NCI-H526 treated with DMSO at 0.1 percent for 48 hours (cell line): ENCODE measurements at places on chromosomes 7 and 10.
A peak's percentile ranks its signal among the peaks of the same experiment; 100 is the strongest.

DNA sequence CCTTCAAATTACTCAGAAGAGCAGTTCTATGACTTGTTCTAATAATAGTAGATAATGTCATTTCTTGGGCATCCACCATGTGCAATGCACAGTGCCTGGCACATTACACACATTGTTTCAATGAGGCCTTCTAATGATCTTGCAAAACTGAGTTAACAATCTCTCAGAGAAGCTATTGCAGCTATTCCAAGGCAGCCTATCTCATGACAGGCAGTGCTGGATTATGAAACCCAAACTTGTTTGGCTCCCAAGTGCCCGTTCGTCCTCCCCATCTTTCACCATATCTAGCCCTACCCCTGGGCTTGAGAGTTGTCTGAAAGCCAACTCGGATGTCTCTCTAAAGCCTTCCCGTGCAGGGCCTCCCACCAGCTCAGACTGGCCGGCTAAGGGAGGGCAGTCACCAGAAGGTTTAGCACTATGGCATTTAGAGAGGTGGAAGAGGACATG lies 405.1 kb downstream of the PLXNA4 start:
- DNase-seq, result no peak

- peak; percentile 28 for DNase-seq
These were observed 60.8 kb downstream of the DLG5 start for GRCh38 chr10:77865580-77866324.

DNA sequence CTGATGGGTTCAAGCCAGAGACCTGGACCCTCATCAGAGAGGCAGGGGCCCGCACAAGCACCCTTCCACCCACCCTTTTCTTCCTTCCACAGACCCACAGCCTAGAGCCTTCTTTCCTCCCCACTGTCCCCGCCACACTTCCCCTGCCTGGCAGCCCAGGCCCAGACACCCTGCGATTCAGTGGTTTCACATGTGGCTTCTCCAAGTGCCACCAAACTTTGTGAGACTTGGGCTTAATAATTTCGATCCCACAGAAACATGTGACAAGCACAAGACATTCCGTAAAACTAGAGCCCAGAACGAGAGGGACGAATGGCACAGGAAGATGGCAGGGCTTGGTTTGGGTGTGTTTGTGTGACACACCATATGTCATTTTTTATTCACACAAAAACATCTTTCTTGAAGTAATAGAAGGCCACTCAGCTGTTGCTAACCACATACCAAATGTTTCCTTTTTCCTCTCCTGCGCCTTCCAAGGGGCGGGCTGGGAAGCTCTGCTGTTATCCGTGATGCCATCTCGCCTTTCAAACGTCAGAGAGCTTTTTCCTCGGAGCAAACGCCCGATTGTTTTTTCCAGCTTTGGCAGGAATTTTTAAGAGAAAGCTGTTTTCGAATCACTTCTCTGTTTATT lies 162.9 kb downstream of the GRK5 start:
- DNase-seq, result no peak

- DNase-seq, result no peak
These were observed 286.6 kb upstream of the MAGI2 start for GRCh38 chr7:79740076-79740475.

GRCh38 chr10:122307669-122308416 lies 36.7 kb downstream of the BTBD16 start:
- no peak for DNase-seq

- DNase-seq, result no peak
These were observed 52.0 kb downstream of the P4HA1 start for GRCh38 chr10:73044378-73045285.

DNA sequence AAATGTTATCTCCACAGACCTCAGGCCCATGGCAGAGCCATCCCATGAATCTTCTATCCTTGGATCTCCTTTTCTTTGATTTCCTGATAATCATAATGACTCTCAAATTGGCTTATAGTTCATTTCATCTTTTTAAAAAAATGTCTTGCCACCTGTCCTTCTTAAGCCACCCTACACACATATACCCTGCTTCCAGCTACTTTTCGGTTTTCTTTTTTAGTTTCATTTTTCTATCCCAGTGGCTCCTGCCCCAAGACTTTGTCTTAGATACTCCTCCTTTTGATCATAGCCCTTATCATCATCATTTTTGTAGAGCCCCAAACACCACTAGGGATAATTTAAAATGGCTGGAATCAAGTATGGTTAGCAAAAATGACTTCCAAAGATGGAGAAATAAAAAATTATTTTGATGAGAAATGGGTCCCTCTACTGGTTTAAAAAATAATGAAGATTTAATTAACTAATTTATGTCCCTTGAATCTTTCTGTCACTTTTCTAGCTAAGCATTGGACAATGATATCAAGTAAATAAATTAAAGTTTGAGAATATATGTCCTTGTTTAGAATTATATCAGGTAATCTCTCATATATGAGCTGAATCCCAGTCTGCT lies 277.3 kb upstream of the SEMA3D start:
- no peak for DNase-seq
